ENCODE measurements at places on chromosomes 3 and 15.

DNA sequence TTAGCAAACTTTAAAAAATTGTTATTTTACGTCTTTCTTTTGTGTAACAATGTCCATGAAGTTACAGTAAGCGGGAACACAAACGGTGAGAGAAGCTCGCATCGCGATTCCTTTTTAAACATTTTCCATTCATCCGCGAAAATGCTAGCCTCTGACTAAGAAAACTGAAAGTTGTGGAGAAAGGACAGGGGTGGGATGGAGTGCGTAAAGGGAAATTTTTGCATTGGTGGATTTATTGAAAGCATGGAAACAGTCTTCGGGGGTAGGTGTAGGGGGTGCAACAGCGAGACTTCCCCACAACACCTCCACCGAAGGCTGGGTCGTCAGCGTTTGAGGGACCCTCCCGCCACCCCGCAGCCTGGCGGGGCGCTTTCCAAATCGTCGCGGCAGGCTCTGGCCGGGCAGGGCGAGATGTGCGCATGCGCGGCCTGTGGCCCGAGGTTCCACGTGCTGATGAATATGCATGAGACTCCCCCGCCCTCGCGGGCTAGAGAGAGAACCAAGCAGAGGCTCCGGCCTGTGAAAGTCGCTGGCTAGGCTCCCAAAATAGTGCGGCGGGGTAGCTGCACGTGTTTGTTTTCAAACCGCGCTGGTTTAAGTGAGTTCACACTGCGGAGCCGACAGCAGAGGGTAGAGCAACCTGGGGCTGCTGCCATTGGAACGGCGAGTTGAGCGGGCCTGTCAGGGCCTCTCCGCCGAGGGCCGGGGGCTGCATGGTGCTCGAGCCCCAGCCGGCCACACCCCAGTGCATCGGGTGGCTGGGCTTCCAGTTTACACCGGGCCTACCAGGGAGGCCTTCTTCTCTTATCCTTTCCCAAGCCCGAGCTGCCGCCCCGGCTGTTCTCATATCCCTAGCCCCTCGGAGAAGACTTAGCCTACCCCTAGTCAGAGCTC is 9.9 kb downstream of the ZIC1 start:
- DNase-seq, result no peak

GRCh38 chr3:122754929-122755328 is 38.7 kb downstream of the HSPBAP1 start:
- DNase-seq, result no peak

GRCh38 chr3:49799761-49800160 is at the start of gene CDHR4:
Gene CDHR4, minus strand, starts transcription at chr3:49799873. Its CDS starts 61 bp downstream, at chr3:49799812.
- DNase-seq, result no peak

DNA sequence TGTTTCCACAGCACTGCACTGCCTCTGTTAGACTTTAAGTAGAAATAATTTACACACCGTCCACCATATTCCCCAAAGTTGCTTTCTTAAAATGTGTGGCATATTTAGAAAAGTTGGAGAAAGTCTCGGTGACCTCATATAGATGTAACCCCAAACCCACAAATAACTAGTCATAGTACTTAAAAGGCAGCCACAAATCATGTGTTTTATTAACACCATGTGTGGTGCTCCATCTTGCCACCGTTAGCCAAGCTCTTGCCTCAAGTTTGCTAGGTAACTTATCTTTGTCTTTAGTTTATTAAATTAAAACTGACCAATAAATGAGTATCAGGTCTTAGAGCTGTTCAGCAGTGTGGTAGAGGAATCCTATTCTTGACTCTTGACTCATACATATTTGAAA is 257.9 kb downstream of the UBE2E2 start:
- DNase-seq, result no peak

DNA sequence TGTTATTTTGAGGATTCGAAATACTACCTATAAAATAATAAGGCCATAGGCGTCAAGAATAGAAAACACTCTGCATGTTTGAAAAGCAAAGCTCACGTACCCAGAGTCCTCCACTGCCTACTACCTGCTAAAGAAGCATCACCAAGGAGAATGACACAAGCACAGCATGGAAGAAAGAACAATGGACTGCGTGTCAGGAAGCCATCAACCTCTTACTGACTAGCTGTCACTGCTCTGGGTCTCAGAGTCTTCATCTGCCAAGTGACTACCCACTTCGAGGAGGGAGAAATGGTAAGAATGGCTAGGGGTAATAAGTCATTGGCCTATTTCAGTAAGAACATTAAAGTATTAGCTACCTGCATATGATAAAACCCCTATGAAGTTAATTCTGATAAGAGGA is 49.4 kb downstream of the CLASP2 start:
- no peak for DNase-seq

DNA sequence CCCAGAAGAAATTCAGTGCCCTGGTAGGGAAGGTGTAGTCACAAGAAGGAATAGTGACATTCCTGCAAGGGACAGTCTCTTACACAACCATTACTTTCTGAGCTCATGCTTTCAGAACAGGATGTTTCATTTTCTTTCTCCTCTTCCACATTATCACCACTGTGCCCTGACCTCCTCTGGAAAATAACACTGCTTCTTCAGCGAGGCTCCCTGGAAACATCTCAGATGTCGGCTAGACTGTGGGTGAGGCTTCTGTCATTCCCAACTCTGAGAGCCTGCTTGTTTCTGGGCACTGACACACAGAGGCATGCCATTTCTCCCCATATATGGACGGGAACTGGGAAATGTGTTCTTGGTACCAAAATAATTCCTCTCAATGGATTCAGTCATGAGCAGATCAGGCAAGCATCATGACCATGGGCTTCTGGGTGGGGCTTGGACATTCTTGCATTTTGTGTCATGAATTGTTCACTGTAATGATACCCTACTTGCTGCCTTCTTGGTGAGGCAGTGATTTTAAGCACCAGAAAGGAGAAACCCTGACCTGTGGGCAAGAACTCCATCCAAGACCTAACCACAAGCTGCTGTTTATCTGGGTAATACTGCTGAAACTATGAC is 14.3 kb upstream of the TNFAIP8L3 start:
- no peak for DNase-seq

DNA sequence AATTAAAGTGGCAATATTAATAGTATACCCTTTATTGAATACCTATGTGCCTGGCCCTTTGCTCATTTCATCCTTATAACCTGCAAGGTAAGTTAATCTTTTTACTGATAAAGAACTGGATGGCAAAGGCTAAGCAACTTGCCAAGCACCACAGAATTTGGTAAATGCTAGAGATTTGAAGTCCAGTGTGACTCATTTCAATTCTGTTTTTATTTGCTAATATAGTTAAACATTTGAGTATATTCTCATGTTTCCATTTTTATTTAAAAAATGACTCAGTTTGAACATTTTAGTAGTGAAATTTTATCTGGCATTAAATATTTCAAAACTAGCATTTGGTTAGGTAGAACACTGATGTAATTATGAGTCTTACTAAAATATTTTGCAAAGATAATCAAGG is 11.3 kb downstream of the PFN2 start:
- no peak for DNase-seq

DNA sequence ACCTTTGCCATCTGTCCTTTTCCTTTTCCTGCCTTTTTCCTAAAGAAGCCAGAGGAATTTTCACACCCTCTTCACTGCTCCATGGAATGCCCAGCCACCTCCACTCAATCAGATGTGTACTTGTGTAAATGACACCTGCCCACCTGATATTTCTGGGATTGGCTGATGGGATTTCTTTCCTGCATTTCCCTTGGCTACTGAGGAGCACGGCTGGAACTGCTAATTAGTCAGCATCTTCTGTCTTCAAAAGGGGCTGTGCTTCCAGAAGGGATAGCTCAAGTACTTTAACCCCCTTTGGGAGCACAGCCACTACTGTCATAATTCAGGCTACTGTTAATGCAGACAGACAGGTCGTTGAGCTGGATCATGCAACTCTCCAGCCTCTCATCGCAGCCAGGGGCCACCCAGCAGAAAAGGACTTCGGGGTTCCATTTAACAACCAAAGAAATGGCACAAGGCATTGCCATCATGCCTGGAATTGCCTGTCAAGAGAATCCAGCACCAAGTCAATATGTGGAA is 38.6 kb downstream of the MGLL start:
- no peak for DNase-seq

DNA sequence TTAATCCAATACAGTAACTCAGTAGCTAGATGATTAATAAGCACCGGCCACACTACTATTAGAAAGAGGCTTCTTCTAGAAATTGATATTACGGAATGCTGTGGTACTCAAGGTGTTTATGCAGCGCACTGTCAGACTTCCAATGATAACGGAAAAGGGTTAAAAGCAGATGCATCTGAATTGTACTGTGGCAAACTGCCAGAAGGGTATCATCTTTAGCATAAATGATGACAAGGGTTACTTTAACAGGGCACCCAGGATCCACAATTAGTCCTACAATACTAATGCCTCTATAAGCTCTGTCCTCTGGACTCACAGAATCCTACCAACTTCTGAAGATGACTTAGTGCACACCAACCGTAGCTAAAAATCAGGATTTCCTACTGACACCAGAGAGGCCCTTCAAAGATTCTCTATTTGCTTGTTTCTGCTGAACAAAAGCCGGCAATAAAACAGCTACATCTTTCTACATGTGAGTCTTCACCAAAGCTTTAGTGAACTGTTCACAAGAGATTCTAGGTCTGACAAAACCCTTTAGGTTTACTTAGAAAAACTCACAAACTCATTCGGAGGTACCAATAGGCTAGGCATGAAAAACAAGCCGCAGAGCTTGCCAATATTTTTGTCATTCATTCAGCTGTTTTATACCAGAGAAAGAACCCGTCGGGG is 7.1 kb downstream of the SATB1 start:
- DNase-seq, result no peak
